ENCODE measurements at places on chromosomes 12 and 14. TPM values are rescaled to one million over a fixed set of nuclear protein-coding genes. Genes with fewer than 3 reads are reported as not detected.
A peak's percentile ranks its signal among the peaks of the same experiment; 100 is the strongest.

DNA sequence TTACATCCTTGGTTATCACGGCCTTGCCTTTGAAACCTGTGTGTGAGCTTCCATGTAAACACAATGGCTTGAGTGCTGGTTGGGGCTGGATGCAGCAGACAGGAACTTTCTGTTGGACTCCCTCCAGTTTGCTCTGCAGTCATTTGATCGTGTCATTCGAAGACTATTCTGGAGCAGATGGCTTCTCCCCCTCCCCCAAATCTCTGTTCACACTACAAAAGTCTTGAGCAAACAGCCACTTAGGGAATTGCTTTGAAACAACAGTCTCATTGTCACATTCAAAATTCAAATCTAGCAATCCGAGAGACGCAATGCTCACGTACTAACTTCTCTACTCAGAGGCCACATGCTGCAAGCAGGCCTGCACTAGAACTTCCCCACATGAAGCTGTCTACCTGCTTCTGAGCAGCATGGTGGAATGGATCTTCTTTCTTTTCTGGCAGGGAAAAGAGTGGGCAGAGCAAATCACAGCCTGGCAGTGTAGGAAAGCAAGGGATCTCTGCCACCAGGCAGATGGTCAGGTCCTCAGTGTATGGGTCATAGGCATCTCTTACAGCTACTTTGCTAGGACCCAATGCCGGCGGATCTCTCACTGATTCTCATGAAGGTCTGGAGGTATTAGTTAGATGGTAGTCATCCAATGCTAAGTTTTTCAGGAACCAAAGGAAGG lies 214.2 kb downstream of the PPM1H start:
- no peak overlapping the region for H3K4me3 ChIP-seq
- H3K27ac ChIP-seq, result no peak overlapping the region
- peak; percentile 48 for DNase-seq
- peaks cover 63% of the 10 kb centered on the region for H3K4me1 ChIP-seq
- H3K27me3 ChIP-seq, result no peaks in the 10 kb centered on the region

GRCh38 chr12:101714877-101715444 lies 17.5 kb downstream of the CHPT1 start:
- DNase-seq, result no peak
- no peaks in the 10 kb centered on the region for H3K36me3 ChIP-seq
- peaks cover 11% of the 10 kb centered on the region for H3K4me1 ChIP-seq
- H3K27me3 ChIP-seq, result no peaks in the 10 kb centered on the region
- H3K4me3 ChIP-seq, result no peak overlapping the region

C12orf60 gene
- 0.47 TPM for total RNA-seq

SLC39A5 gene
- total RNA-seq, result not detected

- no peaks in the 10 kb centered on the region for H3K36me3 ChIP-seq
- no peak overlapping the region for H3K27ac ChIP-seq
- no peaks in the 10 kb centered on the region for H3K27me3 ChIP-seq
- DNase-seq, result no peak
Measured at GRCh38 chr12:46377678-46378077, 5.1 kb upstream of the SLC38A2 start.

GRCh38 chr12:112967306-112967705 lies 11.0 kb upstream of the OAS2 start:
- H3K27me3 ChIP-seq, result no peaks in the 10 kb centered on the region
- no peak overlapping the region for H3K4me3 ChIP-seq
- no peaks in the 10 kb centered on the region for H3K4me1 ChIP-seq

KRT71 gene
- not detected for total RNA-seq

AQP5 gene
- total RNA-seq, result not detected

SMIM41 gene
- not detected for total RNA-seq

GRCh38 chr12:388012-388411 lies 1.1 kb downstream of the KDM5A start:
- peaks cover 14% of the 10 kb centered on the region for H3K4me1 ChIP-seq
- H3K36me3 ChIP-seq, result peaks cover 18% of the 10 kb centered on the region
- no peak overlapping the region for H3K27ac ChIP-seq
- no peak for DNase-seq

TSHR gene
- not detected for total RNA-seq

- no peak for DNase-seq
- no peaks in the 10 kb centered on the region for H3K36me3 ChIP-seq
- no peak overlapping the region for H3K27ac ChIP-seq
- no peak overlapping the region for H3K4me3 ChIP-seq
- no peaks in the 10 kb centered on the region for H3K27me3 ChIP-seq
Measured at GRCh38 chr12:11433664-11434063, 38.3 kb upstream of the PRB2 start.

FBLN5 gene
- total RNA-seq, result 0.58 TPM

DNA sequence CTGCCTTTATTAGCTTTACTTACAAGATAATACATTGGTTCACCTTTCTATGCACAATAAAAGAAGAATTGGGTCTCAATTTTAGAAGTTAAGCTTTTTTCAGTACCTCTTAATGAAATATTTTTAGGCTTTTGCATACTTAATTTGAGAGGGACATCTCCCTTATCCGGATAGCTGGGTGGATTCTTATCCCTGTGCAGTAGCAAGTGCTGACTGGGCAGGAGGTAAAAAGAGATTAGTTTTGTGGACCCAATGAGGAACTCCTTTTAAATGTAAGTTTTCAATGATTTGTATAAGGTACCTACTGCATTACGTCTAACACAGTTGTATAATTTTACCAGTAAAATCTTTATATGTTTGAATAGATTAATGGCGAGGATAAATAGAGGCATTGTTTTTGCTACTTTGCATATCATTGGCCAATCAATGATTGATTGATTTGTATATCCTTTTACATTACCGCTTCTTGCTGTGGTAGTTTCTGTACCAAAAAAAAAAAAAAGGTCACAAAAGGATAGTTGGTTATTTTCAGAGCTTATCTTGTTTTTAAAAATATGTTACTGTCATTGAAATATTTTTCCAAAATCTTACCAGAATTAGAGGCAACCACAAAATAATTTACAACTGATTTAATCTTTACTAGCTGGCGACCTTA lies 2.2 kb downstream of the CPSF6 start:
- H3K27ac ChIP-seq, result no peak overlapping the region
- H3K4me3 ChIP-seq, result peak overlapping the region; percentile 100
- H3K27me3 ChIP-seq, result no peaks in the 10 kb centered on the region
- peaks cover 13% of the 10 kb centered on the region for H3K4me1 ChIP-seq
- no peaks in the 10 kb centered on the region for H3K36me3 ChIP-seq
- DNase-seq, result no peak

DNA sequence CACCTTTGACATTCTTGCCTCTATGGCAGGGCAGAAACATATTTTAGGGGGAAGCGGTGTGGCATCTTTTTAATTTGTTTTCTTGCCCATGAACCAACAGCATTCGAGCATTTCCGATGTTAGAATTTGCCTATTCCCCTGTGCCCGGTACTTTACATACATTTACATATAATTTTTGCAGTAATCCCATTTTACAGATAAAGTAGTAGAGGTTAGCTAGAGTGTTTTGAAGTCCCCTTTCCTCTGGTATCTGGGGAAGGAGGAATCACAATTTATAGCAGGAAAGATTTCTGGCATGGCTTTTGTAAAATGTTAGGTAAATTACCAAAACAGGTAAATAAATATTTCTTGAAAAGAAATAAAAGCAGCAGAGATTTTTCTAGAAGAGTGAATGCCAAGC lies 1.6 kb downstream of the BORCS5 start:
- H3K27me3 ChIP-seq, result no peaks in the 10 kb centered on the region
- no peak overlapping the region for H3K27ac ChIP-seq
- no peaks in the 10 kb centered on the region for H3K36me3 ChIP-seq
- H3K4me3 ChIP-seq, result peak overlapping the region; percentile 91

MIP gene
- total RNA-seq, result not detected

DNA sequence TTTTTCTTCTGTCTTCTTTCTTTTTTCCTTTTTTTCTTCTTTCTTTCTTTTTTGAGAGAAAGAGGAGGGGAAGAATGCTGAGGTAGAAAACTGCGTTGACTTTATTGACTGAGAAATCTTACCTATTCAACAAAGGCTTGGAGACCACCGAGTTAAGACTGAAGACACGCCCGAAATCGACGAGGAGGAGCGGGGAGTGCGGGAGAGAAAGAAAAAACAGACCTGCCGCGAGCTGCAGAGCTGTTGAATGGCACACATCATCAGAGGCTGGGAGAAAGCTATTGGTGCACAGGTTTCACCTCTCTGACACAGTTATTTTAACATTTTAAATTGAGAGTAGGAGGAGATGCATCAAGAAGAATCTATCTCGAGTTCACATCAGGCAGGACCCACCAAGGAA lies 5.1 kb downstream of the ASCL1 start:
- no peaks in the 10 kb centered on the region for H3K36me3 ChIP-seq
- H3K4me1 ChIP-seq, result no peaks in the 10 kb centered on the region
- H3K27ac ChIP-seq, result no peak overlapping the region
- H3K4me3 ChIP-seq, result no peak overlapping the region

ARHGAP5 gene
- 46.4 TPM for total RNA-seq

DNA sequence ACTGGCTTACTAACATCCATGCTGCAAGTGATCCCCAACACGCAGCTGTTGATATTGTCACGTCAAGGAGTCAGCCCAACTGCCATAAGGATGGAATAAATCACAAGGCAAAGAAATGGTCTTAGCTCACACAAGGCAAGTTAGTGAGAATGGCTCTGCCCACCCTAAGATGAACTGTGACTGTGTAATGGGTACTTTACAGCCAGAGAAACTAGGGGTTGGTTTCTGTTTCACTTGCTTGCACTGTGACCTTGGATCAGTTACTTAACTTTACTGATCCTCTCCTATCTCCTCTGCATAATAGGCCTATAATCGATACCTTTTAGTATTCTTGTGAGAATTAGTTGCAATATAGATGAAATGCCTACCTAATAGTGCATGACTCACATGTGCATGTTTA lies 52.2 kb upstream of the ANO2 start:
- H3K36me3 ChIP-seq, result no peaks in the 10 kb centered on the region
- H3K27ac ChIP-seq, result no peak overlapping the region
- peaks cover 6% of the 10 kb centered on the region for H3K27me3 ChIP-seq
- DNase-seq, result no peak
- no peak overlapping the region for H3K4me3 ChIP-seq

DNA sequence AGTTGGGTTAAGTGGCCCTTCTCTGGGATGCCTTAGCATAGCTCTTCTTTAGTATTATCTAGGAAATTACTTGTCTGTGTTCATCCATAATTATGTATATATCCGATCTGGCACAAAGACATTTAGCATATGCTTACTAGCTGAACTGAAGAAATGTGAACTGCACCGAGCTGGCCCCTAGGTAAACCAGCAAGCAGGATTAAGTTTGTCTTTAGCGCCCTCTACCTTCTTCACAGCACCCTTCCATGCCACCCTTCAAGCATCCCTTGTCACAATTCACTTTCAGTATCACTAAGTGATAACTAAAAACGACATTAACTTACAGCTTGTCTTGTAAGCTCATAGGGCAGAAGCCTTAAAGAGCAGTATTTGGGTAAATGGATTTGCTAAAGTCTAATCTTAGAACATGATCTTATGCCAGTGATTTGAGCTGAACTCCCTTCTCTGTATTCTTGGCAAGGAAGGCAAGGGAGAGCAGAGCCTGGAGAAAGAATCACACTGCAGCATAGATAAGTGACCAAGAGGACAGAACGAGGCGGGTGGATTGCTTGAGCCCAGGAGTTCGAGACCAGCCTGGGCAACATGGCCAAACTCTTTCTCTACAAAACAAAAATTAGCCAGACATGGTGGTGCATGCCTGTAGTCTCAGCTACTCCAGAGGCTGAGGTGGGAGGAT lies 2.6 kb upstream of the HAL start:
- H3K4me3 ChIP-seq, result no peak overlapping the region
- peak; percentile 63 for DNase-seq
- H3K4me1 ChIP-seq, result no peaks in the 10 kb centered on the region
- H3K27me3 ChIP-seq, result no peaks in the 10 kb centered on the region
- peaks cover 6% of the 10 kb centered on the region for H3K36me3 ChIP-seq
- H3K27ac ChIP-seq, result no peak overlapping the region
